ENCODE measurements at places on chromosomes 2 and 18. TPM values are rescaled to one million over a fixed set of nuclear protein-coding genes. Genes with fewer than 3 reads are reported as not detected.

Gene ASB18
- not detected for total RNA-seq

Gene ATP6V1C2
- 0.14 TPM for total RNA-seq

Gene CPO
- not detected for total RNA-seq

Gene RESP18
- total RNA-seq, result not detected

Data from A549 treated with dexamethasone at 1 μM for 4 hours (cell line).